ENCODE measurements at places on chromosomes 12 and 14. TPM values are rescaled to one million over a fixed set of nuclear protein-coding genes. Genes with fewer than 3 reads are reported as not detected.
A peak's percentile ranks its signal among the peaks of the same experiment; 100 is the strongest.

The RPGRIP1 gene
- 0.60 TPM for polyA plus RNA-seq

The ACTR10 gene
- 78.1 TPM for polyA plus RNA-seq

The SLC22A17 gene
- polyA plus RNA-seq = 0.60 TPM

The AJUBA gene
- 7.8 TPM for polyA plus RNA-seq

The MYO1H gene
- not detected for polyA plus RNA-seq

The GOLT1B gene
- polyA plus RNA-seq = 18.0 TPM

The PIANP gene
- 0.46 TPM for polyA plus RNA-seq

The CLEC4D gene
- not detected for polyA plus RNA-seq

The GLIPR1L2 gene
- 0.47 TPM for polyA plus RNA-seq

The TAS2R10 gene
- polyA plus RNA-seq = not detected

The CISTR gene
- polyA plus RNA-seq = not detected

- H3K4me1 ChIP-seq = no peaks in the 10 kb centered on the region
- no peaks in the 10 kb centered on the region for H3K27me3 ChIP-seq
- peak overlapping the region; percentile 5 for H3K4me3 ChIP-seq
- H3K27ac ChIP-seq = peak overlapping the region; percentile 72
- peak; percentile 81 for DNase-seq
- H3K36me3 ChIP-seq = peaks cover 55% of the 10 kb centered on the region
These were observed 23.6 kb upstream of the RPLP0 start for GRCh38 chr12:120224304-120225199.

DNA sequence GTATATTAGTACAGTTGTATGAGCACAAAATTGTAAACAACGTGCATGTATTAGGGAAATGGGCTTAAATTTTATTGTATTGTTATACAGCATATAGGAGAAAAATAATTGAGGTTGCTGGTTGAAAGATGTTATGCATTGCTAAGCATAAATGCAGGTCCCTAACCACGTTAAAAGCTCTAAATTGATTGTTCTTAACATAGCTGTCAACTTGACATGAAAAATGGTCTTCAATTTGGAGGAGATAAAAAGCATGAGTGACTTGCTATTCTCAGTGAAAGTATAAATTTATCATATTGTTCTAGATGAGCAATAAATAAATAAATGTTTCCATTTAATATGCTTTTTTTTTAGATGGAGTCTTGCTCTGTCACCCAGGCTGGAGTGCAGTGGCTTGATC lies 506.6 kb upstream of the ATXN7L3B start:
- no peak for DNase-seq
- H3K27ac ChIP-seq = no peak overlapping the region
- no peak overlapping the region for H3K4me3 ChIP-seq
- H3K4me1 ChIP-seq = no peaks in the 10 kb centered on the region

DNA sequence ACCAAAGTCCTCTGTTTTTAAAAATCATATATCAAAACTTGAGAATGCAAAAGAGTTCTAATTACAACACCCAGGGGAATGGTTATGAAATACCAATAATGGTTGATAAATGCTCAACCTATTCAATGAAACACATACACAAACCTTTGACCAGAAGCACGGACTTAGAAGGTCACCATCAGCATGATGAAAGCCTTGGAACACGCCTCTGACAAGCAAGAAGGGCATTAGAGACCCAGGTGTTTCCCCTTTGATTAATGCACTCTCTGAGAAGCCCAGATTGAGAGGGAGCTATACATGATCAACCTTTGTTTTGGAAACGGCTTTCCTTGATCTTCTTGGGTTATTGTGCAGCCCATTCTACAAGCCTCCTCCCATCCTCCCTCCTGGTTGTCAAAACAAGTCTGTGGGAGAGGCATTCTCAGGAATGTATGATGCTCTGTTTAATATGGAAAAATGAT lies 69.0 kb downstream of the ZFP36L1 start:
- no peak overlapping the region for H3K27ac ChIP-seq
- H3K27me3 ChIP-seq = no peaks in the 10 kb centered on the region
- no peak for DNase-seq
- no peaks in the 10 kb centered on the region for H3K4me1 ChIP-seq
- no peaks in the 10 kb centered on the region for H3K36me3 ChIP-seq

- H3K4me1 ChIP-seq = peaks cover 3% of the 10 kb centered on the region
- no peak for DNase-seq
- H3K4me3 ChIP-seq = no peak overlapping the region
- no peaks in the 10 kb centered on the region for H3K36me3 ChIP-seq
- no peak overlapping the region for H3K27ac ChIP-seq
These were observed 167.5 kb downstream of the DPF3 start for GRCh38 chr14:72726444-72726843.

DNA sequence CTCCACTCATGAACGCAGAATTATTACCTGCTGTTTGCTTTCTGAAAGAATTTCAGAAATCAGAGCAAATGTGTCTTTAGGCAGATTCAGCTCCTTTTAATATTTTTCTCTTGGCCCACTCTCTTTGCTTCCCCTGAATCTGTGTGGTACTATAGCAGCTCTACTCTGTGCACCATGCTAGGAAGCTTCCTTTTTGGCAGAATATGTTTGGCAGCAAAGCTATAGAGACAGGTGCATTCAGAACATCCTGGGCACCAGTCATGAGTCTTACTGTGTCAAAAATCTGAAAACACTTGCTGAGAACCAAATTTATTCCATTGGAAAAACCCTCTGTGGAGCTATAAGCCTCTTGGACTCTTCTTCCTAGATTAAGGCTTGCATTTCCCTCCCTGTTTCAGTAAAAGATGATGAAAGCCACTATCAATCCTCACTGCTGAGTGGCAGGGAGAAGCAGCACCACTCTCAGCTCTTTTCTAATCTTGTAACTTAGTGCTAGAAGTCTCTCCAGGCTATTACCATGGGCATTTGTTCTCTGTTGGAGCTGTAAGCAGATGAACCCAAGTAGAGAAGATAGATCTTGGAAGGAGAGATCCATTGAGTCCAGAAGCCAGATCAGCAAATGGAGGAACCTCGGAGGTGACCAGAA lies 18.2 kb downstream of the CIPC start:
- peaks cover 16% of the 10 kb centered on the region for H3K4me1 ChIP-seq
- H3K27ac ChIP-seq = no peak overlapping the region
- H3K4me3 ChIP-seq = no peak overlapping the region
- peaks cover 16% of the 10 kb centered on the region for H3K36me3 ChIP-seq
- no peak for DNase-seq

GRCh38 chr12:60205500-60205899 lies 609.7 kb downstream of the SLC16A7 start:
- H3K36me3 ChIP-seq = no peaks in the 10 kb centered on the region
- H3K4me3 ChIP-seq = no peak overlapping the region
- no peaks in the 10 kb centered on the region for H3K27me3 ChIP-seq
- no peak overlapping the region for H3K27ac ChIP-seq

DNA sequence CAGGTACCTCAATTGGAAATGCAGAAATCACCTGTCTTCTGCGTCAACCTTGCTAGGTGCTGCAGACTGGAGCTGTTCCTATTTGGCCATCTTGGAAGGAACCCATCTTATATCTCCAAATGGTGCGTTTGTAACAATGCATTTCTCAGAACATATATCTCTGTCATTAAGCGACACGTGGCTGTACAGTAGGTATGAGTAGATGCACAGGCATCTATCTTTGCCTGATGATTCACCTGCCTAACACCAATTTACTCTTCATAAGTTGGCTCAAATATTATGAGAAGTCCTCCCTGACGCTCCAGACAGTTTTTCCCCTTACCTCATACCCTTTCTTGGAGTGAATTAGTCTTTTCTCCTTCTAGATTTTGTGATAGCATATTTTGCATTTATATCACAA lies 44.2 kb downstream of the GPR137C start:
- no peaks in the 10 kb centered on the region for H3K36me3 ChIP-seq
- no peaks in the 10 kb centered on the region for H3K4me1 ChIP-seq
- no peak for DNase-seq
- no peaks in the 10 kb centered on the region for H3K27me3 ChIP-seq
- no peak overlapping the region for H3K4me3 ChIP-seq
- H3K27ac ChIP-seq = no peak overlapping the region

DNA sequence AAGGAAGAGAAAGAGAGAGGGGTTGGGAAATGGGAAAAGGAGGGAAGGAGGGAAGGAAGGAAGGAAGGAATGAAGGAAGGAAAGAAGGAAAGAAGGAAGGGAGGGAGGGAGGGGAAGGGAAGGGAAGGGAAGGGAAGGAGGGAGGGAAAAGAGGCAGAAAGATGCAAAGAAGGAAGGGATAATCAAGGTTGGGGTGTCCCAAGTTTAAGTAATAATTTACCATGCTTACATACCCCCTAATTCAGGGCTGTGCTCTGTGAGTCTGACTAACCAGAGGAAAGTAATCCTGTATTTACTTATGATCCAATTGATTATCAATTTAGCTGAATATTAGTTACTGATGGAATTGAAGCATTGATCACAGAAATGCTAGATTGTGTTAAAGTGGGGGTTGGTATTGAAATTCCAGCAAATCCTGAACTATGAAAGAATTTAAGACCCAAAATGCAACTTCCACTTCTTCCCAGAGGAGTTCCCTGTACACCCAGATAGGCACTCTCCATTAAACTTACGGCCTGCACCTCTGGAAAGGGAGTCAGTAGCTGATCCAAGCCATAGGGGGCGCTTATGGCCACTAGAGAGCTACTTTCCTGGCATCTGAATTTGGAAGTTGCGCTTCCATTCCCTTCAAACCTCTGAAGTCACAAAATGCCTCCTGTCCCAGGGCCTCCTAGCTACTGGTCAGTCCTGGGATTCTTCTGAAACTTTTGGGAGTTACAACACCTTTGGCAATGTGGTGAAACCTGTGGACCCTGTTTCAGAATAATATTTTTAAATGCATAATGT lies 162.7 kb upstream of the PWP1 start:
- H3K27ac ChIP-seq = no peak overlapping the region
- H3K4me3 ChIP-seq = no peak overlapping the region
- no peaks in the 10 kb centered on the region for H3K36me3 ChIP-seq
- no peaks in the 10 kb centered on the region for H3K27me3 ChIP-seq
- no peak for DNase-seq

DNA sequence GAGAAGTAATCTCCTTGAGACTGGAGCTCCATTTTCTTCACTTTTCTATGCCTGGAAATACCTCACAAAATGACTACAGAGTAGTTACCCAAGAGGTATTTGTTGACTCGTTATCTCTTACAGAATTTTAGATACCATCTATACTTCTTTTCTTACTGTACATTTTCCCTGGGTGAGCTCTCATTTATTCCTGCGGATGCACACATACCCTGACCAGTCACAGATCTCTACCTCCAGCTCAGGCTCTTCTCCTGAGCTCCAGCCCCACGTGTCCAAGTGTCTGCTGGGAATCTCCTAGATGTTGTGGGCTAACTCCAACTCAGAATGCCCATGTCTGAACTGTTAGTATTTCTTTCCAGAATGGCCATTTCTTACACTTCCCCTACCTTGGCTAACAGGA lies 403.1 kb downstream of the RAD51B start:
- H3K4me3 ChIP-seq = no peak overlapping the region
- no peak overlapping the region for H3K27ac ChIP-seq
- H3K27me3 ChIP-seq = no peaks in the 10 kb centered on the region
- DNase-seq = no peak
- no peaks in the 10 kb centered on the region for H3K36me3 ChIP-seq

DNA sequence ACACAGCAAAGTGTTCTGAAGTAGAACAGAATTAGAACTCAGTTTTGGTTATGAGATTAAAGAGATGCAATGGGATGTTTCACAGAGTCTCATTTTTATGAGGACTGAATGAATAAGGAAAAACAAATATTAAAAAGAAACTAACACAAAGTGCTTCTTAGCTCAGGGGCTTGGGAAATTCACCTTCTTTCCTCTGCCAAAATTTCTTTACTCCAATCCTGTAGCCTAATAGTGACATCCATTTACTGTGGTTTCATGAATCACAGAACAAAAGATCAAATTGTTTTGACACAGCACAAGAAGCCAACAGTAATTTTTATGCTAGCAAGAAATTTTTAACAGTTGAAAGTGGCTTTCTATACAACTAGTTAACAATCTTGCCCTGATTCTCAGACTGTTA lies 37.7 kb downstream of the AREL1 start:
- H3K4me3 ChIP-seq = no peak overlapping the region
- no peak overlapping the region for H3K27ac ChIP-seq
- no peak for DNase-seq

- no peaks in the 10 kb centered on the region for H3K4me1 ChIP-seq
- DNase-seq = no peak
- H3K27me3 ChIP-seq = no peaks in the 10 kb centered on the region
- peaks cover 38% of the 10 kb centered on the region for H3K36me3 ChIP-seq
These were observed 35.0 kb downstream of the ZNF664 start for GRCh38 chr12:124007826-124008570.

GRCh38 chr12:79555028-79555925 lies 135.5 kb downstream of the PAWR start:
- no peak overlapping the region for H3K27ac ChIP-seq
- no peak overlapping the region for H3K4me3 ChIP-seq

DNA sequence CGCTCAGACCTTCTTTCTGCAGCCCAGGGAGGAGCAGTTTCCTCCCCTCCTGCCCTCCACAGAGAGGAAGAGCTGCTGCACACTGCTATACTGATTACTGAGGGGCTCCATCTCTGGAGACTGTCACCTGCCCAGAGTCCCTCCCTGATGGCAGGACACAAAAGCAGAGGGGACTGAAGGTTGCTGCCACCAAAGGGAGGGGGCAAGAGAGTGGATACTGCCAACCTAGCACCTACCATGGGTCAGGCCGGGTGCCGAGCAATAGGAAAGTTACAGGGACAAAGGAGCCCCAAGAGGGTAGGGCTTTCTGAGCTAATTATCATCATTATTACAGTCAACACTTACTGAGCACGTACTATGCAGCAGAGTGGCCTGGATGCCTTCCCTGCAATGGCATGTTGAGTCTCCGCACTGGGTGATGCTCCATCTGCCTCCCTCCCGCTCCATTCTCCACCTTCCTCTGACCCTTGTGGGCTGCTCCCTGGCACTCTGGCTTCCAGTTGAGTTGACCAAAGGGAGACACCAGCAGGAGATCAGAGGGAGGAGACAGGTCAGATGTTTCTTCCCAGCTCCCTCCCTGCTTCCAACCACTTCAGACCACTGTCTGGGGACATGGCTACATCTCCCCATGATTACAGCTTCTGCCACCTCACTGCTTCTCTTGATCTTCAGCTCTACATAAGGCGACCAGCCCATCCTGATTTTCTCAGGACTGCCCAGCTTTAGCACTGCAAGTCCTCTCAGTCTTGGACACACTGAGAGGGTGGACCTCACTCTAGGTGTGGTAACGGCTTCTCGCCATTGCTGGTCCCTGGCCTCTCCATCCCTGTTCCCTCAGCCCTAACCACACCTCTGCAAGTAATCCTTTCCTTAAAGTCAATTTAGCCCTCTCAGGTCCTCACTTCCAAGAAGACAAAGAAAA lies 2.6 kb upstream of the KRT79 start:
- H3K36me3 ChIP-seq = no peaks in the 10 kb centered on the region
- H3K4me1 ChIP-seq = no peaks in the 10 kb centered on the region
- DNase-seq = no peak

GRCh38 chr14:99810559-99810874 lies 17.3 kb downstream of the EML1 start:
- no peak for DNase-seq
- no peak overlapping the region for H3K4me3 ChIP-seq
- peak overlapping the region; percentile 75 for H3K27ac ChIP-seq
- no peaks in the 10 kb centered on the region for H3K27me3 ChIP-seq
- no peaks in the 10 kb centered on the region for H3K4me1 ChIP-seq
- no peaks in the 10 kb centered on the region for H3K36me3 ChIP-seq

- H3K4me1 ChIP-seq = no peaks in the 10 kb centered on the region
- H3K27me3 ChIP-seq = no peaks in the 10 kb centered on the region
- peak overlapping the region; percentile 67 for H3K4me3 ChIP-seq
- H3K27ac ChIP-seq = peak overlapping the region; percentile 88
- H3K36me3 ChIP-seq = no peaks in the 10 kb centered on the region
- DNase-seq = peak; percentile 74
These were observed 624 bp downstream of the RIN3 start for GRCh38 chr14:92513966-92514843.

- no peak overlapping the region for H3K27ac ChIP-seq
- no peaks in the 10 kb centered on the region for H3K4me1 ChIP-seq
- peaks cover 46% of the 10 kb centered on the region for H3K36me3 ChIP-seq
- no peak for DNase-seq
- no peak overlapping the region for H3K4me3 ChIP-seq
- H3K27me3 ChIP-seq = no peaks in the 10 kb centered on the region
These were observed 39.7 kb downstream of the LRIG3 start for GRCh38 chr12:58880639-58881038.

All from sigmoid colon (tissue), 7 donors.